ENCODE measurements at places on chromosomes 1 and 21.

GRCh38 chr1:19416921-19417470, 68.3 kb downstream of the CAPZB start:
- DNase-seq: no peak

- peak; percentile 11 for DNase-seq
These were observed 56.7 kb downstream of the RIPK4 start for GRCh38 chr21:41709965-41710822.

DNA sequence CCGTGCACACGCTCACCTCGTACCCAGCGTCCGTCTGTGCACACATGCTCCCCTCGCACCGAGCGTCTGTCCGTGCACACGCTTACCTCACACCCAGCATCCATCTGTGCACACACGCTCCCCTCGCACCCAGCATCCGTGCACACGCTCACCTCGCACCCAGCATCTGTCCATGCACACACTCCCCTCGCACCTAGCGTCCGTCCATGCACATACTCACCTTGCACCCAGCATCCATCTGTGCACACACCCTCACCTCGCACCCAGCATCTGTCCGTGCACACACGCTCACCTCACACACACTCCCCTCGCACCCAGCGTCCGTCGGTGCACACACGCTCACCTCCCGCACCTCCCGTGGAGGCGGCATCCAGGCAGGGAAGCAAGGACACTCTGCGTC, 24.4 kb upstream of the COL18A1 start:
- no peak for DNase-seq

GRCh38 chr1:214453109-214453722, 98.2 kb downstream of the PTPN14 start:
- no peak for DNase-seq

- DNase-seq: no peak
These were observed 86.7 kb upstream of the GNG4 start for GRCh38 chr1:235736263-235736662.

DNA sequence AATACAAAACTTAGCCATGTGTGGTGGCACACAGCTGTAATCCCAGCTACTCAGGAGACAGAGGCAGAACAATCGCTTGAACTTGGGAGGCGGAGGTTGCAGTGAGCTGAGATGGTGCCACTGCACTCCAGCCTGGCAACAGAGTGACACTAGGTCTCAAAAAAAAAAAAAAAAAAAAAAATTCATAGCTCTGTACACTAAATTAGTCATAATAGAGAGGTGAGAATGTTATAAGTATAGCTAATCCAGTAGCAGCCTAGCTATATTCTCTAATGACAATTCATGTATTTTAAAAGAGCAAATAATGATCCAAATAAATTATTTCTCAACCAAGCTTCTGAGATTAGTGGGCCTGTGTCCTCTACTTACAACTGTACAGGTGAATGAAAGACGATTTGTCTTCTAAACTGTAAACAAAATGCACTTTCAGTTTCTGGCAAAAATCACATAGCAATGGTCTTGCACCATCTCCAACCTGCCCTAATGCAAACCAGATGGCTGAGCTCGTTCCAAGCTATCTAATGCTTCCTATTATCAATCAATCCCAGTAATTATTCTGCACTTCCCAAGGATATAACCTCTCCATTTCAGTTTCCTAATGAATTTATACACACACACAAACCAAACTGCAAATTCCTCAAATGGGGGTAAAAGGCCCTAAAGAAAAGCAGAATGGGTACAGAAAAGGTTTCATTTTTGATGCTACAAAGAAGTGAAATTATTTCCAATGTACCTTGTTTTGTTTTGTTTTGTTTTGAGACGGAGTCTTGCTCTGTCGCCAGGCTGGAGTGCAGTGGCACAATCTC, 56.5 kb downstream of the GATAD2B start:
- no peak for DNase-seq

GRCh38 chr1:65799601-65800000, 6.9 kb downstream of the PDE4B start:
- no peak for DNase-seq

GRCh38 chr1:218699421-218699820, 354.3 kb downstream of the TGFB2 start:
- DNase-seq: no peak

- no peak for DNase-seq
These were observed 91.8 kb downstream of the CHD1L start for GRCh38 chr1:147334292-147334691.

DNA sequence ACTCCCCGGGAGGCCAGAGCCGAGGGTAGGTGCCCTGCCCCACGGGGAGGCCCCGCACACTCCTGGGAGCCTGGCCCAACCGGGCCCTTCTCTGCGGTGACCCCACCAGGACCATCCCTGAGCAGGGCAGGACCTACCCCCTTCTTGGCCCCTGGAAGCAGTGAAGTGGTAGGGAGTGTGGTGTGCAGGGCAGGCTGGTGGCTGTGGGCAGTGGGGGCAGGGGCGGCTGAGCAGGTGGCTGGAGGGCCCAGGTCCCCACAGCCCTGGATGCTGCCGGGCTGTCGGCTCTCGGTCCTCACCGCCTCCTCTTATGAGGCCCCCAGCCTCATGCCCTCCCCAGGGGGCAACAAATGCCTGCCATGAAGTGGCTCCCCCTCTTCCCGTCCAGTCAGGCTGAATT, 19.5 kb downstream of the PLCH2 start:
- DNase-seq: no peak

GRCh38 chr1:164263540-164263939, 295.4 kb upstream of the PBX1 start:
- DNase-seq: no peak

- no peak for DNase-seq
These were observed 75.9 kb downstream of the PRDM2 start for GRCh38 chr1:13775916-13776315.

- DNase-seq: no peak
These were observed 22.4 kb upstream of the BTG2 start for GRCh38 chr1:203282720-203283542.

DNA sequence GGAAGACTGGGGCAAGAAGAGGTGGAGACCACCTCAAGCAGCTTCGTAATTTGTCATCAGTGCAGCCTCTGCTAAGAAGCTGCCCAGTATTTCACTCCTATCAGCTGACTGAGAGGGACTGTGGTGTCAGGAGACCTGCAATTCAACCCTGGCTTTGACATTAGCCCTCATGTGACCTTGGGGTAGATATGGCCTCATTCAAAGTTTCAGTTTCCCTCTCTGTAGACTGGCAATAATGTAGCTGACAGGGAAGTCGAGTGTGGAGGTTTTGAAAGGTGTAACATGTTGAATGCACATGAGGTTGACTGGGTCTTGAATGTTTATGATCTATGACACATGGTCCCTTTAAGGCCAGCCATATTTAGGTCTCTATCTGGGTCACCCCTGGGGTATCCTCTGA, 2.2 kb upstream of the SPRR4 start:
- no peak for DNase-seq

DNA sequence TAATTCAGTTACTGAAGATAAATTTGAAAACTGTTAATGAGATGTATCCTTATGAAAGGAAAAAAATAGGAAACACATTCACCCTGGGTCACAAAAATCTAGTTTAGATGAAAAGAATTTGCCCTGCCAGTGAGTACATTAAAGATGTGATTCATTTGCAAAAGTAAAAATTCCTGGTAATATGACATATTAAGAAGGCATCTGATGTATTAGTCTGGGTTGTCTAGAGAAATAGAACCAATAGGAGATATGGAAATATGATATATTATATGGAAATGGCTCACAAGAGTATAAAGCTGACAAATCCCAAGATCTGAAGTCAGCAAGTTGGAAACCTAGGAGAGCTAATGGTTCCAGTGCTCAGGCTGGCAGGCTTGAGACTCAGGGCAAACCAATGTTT, 153.8 kb downstream of the MRPL39 start:
- DNase-seq: no peak

GRCh38 chr1:2314803-2315673, 76.3 kb downstream of the MORN1 start:
- no peak for DNase-seq

GRCh38 chr1:244347942-244348341, 103.8 kb downstream of the ADSS2 start:
- no peak for DNase-seq

DNA sequence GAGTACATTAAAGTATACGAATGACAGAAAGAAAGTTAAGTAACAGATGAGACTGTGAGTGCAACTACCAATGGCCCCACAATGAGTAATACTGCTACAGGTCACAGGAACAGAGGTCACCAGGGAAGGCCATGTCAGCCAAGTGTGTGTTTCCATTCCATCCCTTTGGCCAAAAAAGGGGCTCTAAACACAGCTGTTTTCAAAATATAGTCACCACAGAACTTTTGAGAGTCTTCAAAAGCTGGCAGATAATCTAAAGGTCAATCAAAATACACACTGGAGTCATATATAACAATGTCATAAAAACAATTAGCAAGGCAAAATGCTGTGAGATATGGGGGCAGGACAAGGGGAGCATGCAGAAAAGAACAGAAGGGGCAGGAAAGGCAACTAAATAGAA, 10.2 kb downstream of the USP24 start:
- DNase-seq: peak; percentile 57

DNA sequence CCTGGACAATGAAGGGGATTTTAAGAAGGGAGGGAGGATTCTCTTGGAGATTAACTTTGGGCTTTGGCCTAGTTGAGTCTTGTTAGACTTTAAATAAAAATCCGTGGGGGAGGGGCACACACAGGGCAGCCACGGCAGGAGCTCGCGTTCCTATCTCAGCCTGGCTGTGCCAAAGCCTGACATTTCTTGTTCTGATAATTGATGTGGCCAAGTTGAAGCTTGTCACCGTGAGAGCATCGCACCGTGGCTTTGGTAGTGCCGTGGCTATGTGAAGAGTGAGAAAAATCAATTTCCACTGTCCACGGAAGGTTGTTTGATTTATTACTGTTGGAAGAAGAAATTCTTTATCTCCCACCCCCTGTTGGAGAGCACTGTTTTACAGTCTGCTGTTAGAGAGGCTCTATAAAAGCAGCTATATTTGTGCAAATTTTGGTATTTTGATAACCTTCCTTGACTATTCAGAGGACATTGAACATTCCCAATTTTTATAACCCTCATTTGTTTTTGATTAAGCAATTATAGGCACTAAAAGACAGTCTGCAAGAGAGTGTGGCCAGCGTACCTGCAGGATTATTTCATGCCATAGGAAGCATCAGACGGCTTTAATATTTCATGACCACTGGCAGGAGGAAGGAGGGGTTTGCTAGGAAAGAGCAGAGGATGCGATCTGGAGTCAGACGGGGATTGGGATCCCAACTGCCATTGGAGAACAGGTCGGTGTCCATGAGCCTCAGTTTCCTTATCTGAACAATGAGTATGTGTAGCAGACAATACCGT, 160.7 kb downstream of the KAZN start:
- DNase-seq: no peak

- no peak for DNase-seq
These were observed 66.5 kb upstream of the RAB3GAP2 start for GRCh38 chr1:220338759-220339158.

DNA sequence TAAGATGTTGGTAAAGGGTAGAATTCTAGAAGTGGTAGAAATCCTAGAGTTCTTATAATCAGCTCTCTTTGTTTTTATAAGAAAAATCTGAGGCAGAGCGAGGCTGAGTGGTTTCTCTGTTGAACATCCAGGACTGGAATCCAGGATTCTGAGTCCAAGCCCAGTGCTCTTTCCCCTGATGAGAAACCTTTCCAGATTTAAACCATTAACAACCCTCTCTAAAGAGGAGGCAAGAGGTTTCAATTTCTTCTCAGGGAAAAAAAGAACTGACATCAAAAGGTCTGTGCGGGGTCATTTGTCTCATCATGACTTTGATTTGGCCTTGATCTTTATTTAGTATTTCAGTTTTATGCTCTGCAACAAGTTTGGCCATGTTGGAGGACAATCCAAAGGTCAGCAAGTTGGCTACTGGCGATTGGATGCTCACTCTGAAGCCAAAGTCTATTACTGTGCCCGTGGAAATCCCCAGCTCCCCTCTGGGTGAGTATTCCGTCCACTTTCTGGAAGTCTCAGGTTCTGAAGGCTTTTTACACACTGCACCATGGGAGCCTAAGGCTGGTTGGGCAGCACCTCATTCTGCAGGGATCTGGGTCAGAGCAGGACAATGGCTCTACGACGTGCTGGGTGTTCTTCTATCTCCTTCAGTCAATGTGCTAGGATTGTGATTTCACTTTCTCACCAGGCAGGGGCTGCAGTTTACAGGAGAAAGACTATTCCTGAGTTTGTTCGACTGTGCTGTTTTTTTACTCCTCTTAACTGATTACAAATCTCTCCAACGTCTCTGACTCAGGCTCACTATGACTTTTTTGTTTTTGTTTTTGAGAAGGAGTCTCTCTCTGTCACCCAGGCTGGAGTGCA, 18.9 kb upstream of the CCT8 start:
- no peak for DNase-seq
